Activated T-cell treated with anti-CD3 and anti-CD28 coated beads, Interleukin-2, amount 50 U/mL, for 4 hours (primary cell): ENCODE measurements at places on chromosomes 12 and 14. TPM values are rescaled to one million over a fixed set of nuclear protein-coding genes. Genes with fewer than 3 reads are reported as not detected.

Gene MLH3
- 11.0 TPM for total RNA-seq

Gene CYP27B1
- total RNA-seq = 19.6 TPM

Gene AEBP2
- total RNA-seq = 50.9 TPM

Gene RBMS2
- 0.66 TPM for total RNA-seq

Gene ALDH2
- 2.7 TPM for total RNA-seq

Gene TAS2R19
- 0.87 TPM for total RNA-seq

Gene NPAS3
- 0.26 TPM for total RNA-seq

Gene LRFN5
- 1.1 TPM for total RNA-seq

Gene DLK1
- 0.63 TPM for total RNA-seq

Gene KRT85
- not detected for total RNA-seq

Gene GNG2
- 42.9 TPM for total RNA-seq

Gene COPS7A
- total RNA-seq = 54.4 TPM

Gene PRORP
- total RNA-seq = 29.9 TPM

Gene C1QL4
- not detected for total RNA-seq

Gene FAM222A
- total RNA-seq = 6.7 TPM

Gene SLC10A1
- total RNA-seq = not detected

Gene OR6C2
- not detected for total RNA-seq

Gene LIN7A
- total RNA-seq = 0.13 TPM

Gene CDH24
- 0.51 TPM for total RNA-seq

Gene HOTAIR
- not detected for total RNA-seq

Gene TIMELESS
- 35.2 TPM for total RNA-seq

Gene RTN1
- total RNA-seq = not detected

Gene TTC5
- 41.9 TPM for total RNA-seq

Gene CYP46A1
- total RNA-seq = 0.08 TPM

Gene SLCO1B1
- total RNA-seq = not detected

Gene RPS29
- total RNA-seq = 2,303 TPM

Gene KLRF1
- not detected for total RNA-seq

Gene DTX1
- 5.2 TPM for total RNA-seq

Gene PRB2
- not detected for total RNA-seq

Gene SMIM41
- total RNA-seq = not detected

Gene ALX1
- total RNA-seq = not detected

Gene ZNF740
- 29.7 TPM for total RNA-seq

Gene PPM1H
- total RNA-seq = 0.19 TPM

Gene CLEC4C
- total RNA-seq = not detected

Gene SNRNP35
- 20.4 TPM for total RNA-seq

Gene OAS2
- total RNA-seq = 27.8 TPM

Gene C12orf54
- not detected for total RNA-seq

Gene TMEM119
- 0.54 TPM for total RNA-seq

Gene PCED1B
- total RNA-seq = 78.2 TPM
